ENCODE measurements at places on chromosomes 6 and 20.

DNA sequence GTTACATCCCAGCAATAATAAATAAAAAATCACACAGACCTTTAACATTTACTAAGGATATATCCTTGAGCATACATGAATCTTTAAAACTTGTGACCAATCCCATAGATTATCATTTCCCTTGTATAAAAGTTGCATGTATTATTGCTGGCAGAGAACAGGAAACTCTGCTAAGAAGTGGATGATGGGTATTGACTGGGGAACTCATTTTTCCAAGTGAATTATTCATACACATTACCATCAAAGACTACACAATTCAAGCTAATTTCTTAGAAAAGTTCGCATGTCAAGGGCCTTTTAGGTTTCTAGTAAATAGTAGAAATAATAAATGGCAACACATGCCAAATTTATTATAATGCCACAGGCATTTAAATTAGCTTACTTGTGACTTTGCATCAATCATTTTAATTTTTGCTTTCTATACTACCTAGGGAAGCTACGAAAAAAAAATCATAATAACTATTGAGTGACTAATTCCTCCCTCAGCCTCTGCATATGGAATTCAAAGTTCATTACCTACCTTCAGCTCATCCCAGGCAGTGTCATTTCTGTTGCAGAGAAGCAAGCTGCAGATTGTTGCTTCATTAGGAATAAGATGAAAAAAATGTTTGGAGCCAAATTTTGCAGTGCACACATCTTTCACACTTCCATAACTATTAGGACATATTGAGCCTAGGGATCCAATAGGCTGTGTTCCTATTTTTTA, 25.8 kb downstream of the MKKS start:
- no peak for DNase-seq

- no peak for DNase-seq
Observed at GRCh38 chr6:40290816-40291215, 296.3 kb downstream of the LRFN2 start.

DNA sequence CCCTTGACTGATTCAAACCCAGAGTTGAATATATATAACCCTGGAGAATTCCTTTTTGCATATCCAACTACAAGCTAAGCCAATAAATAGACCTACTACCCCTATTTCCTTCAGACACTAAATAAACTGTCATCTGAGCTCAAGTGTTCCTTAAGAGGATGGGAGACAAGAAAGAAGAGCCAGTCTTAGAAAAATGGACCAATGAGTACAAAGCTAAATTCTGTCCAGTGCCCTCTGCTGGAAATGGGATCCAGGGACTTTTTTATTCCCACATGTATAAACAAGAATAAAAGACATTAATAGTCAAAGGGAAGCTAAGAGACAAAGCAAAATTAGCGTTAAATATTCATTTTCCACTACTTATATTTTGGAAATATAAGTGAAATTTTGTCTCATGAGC, 4.8 kb downstream of the PPP1R10 start:
- DNase-seq = no peak

DNA sequence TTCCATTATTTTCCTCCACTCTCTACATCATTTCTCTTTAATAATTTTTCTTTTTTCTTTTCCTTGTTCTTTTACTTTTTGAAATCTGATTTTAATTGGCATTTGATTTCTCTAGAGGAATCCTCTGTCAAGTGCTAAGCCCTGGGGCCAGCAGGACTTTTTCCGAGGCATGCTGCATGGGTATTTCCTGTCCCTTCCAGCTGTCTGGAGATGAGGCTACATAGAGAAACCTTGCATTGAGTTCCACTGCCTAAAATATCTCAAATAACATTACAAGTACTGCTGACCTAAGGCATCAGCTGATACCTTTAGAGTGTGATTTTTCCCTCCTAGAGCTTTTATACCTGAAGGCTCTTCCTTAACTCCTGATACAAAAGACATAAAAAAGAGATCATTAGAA, 6.2 kb downstream of the RNF217 start:
- DNase-seq = no peak

GRCh38 chr6:118288355-118289124, 259.6 kb upstream of the PLN start:
- DNase-seq = no peak

GRCh38 chr6:116254297-116255056, 602 bp upstream of the TSPYL4 start:
- DNase-seq = no peak

DNA sequence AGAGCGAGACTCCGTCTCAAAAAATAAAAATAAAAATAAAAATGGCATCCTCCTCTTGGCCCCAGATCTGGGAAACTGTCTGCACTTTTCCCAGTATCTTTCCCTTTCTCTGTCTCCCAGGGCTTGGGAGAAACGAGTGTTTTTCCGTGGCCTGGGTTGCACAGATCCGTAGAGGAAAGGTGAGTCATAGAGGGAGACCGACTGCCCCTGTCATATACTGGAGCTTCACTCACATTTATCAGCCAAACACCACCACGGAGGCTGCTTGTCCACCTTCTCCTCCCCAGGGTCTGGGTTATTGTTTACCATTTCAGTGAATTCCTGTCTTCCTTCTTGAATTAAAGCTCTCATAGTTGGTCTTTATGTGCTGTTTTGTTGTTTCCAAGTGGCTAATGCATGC, 31.9 kb upstream of the EIF2S2 start:
- no peak for DNase-seq

DNA sequence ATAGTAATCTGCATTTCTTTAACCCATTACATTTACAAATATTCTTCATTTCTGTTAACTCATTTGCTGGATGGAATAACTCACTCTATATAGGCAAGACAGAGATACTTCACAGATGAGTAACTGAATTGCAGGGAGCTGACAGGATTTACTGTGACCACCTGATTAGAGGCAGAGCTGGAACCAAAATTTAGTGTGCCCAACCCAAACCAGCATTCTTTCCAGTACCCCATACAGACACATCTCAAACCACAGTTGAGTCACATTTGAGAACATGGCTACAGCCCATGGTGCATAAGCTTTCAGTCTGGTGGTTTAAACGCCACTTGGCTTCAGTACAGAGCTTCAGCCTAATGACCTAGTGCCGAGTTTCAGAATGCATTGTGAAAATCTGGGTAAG, 138.4 kb upstream of the TENT5A start:
- no peak for DNase-seq

DNA sequence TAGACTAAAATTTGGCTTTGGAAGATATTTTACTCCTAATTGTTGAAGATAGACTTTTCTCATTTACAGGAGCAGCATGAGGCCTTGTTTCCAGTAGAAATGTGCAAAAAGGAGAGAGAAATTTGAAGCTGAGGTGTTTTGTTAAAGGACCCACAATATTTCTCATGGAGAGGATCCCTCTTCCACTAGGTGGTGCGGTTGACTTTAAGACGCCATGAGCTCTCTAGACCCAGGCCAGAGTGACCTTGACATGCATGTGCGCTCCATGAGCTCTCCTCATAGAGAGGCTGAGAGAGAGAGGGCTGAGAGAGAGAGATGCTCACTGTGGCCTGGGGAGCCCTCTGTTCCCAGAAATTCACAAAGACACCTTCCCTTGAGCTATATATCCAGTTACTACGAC, 861.2 kb upstream of the EYS start:
- DNase-seq = no peak

- no peak for DNase-seq
Observed at GRCh38 chr20:3128275-3128984, 31.2 kb downstream of the FASTKD5 start.

DNA sequence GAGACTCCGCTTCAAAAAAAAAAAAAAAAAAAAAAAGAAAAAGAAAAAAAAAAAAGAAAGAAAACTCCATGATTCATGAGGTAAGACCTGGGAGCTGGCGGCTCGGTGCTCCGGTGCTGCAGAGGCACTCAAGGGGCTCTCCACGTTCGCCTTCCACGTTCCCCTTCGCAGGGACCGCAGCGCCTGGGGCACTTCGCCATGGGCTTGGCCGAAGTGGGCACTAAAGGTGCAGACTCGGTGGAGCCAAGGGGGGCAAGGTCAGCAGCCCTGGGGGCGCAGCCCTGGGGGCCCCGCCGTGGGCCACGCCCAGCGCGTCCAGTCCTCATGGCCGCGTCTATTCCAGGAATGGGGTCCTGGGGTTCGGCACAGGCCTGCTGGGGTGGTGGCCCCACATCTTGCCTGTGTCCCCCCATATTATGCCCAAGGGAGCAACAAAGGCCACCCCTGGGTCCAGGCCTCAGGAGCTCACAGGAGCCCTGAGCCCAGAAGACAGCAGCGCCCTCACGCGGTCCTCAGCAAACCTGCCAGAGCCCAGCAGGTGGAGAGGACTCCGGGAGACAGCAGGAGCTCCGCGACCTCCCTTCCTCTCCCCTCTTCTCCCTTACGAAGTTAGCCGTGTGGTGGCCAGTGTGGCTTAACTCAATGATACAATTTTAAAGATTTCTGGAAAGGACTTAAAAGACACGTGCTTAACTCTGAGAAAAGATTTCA, 21.9 kb downstream of the ZBTB46 start:
- no peak for DNase-seq

- DNase-seq = no peak
Observed at GRCh38 chr20:45823949-45824835, 2.9 kb downstream of the TNNC2 start.

- no peak for DNase-seq
Observed at GRCh38 chr6:53691667-53692133, 26.1 kb upstream of the KLHL31 start.

DNA sequence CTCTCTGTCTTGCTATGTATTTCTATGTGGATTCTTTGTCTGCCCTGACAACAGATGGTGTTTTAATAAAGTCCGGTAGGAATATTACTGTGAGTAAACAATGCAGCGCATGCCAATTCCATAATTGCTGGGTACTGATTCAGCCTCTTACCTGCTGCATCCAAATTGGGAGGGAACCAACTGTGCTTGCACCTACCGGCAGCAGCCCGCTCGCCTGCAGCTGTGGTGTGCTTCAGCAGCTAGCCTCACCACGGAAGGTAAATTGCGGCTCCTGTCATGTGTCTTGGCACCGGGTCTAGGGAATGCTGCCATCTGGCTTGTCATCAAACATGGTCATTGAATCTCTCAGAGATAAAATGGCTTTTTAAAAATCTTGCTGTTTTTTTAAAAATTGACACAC, 704.8 kb upstream of the SLC35B3 start:
- DNase-seq = no peak

- no peak for DNase-seq
Observed at GRCh38 chr20:20395903-20396568, 28.1 kb downstream of the INSM1 start.

- DNase-seq = no peak
Observed at GRCh38 chr6:142400495-142400894, 98.7 kb downstream of the ADGRG6 start.

GRCh38 chr20:5967469-5967868, 17.0 kb downstream of the MCM8 start:
- no peak for DNase-seq

DNA sequence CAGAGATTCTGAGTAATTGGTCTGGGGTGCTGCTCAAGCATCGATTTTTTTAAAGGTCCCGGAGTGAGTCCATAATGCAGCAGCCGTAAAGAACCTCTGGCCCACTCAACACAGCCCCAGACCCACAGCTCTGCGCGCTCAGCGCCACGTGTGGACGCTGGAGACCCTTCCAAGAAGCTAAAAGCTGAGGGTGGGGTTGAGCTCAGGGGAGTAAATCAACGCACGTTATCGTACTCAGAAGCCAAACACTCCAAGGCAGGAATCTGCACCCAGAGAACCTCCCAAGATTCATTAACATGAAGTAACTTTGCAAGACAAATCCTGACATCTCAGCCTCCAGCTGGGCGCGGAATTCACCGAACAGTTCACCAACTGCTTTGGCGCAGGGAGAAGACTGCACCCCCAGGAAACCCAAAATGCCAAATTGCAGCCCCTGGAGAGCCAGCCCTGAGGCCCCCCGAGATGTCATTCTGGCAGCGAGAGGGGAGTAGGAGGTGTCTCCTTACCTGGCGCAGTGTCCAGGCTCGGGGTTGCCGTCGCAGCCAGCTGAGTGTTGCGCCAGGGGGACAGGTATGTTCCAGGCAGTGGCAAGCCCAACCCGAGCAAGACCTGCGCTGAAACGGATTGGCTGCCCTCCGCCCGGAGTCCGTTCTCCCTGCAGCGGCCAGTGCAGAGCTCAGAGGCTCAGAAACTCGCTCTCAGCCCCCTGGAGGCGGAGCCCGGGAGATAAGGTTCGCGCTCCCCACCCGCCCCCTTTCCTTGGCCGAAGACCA, at the start of gene COL21A1:
COL21A1 (minus strand) TSS at position 700 of the 773 bp plus-strand sequence. CDS start 64,962 bp downstream, outside the sequence.
- DNase-seq = no peak

DNA sequence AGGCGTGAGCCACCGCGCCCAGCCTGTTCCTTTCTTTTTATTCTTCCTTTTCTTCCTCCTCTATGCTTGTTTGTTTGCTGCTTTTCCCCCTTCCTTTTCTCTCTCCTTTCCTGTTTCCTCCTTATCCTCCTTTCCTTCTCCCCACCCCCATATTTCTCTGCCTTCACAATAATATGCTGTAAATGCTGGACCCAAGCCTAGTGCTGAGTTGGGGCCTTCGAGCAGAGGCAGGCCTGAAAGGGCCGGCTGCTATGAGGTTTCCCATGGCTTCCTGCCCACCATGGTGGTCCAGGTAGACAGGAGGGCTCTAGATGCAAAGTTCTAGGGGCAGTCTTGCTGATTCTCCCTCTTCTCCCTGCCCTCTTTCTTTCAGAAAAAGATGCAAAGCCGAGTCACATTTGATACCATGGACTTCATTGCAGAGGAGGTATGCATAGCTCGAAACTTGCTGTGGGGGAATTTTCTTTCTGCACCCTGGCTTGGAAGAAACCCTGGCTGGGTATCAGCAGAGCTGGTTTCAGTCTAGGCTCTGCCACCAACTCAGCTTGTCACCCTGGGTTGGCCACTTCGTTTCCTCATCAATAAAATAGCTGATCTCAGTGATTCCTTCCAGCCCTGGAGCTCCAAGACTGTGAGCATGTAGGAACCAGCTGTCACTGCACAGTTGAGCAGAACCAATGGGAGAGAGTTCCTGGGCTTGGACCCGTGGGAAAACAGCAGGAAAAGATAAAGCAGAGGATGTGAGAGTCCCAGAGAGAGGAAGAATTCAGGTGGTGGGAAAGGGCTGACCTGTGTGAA, 7.4 kb downstream of the CNBD2 start:
- DNase-seq = no peak

GRCh38 chr6:66808771-66809170, 1101.7 kb upstream of the EYS start:
- DNase-seq = no peak

GRCh38 chr6:24823185-24823584, 24.5 kb upstream of the ARMH2 start:
- DNase-seq = no peak

- peak; percentile 46 for DNase-seq
Observed at GRCh38 chr20:50688256-50688975, 2.9 kb downstream of the RIPOR3 start.

DNA sequence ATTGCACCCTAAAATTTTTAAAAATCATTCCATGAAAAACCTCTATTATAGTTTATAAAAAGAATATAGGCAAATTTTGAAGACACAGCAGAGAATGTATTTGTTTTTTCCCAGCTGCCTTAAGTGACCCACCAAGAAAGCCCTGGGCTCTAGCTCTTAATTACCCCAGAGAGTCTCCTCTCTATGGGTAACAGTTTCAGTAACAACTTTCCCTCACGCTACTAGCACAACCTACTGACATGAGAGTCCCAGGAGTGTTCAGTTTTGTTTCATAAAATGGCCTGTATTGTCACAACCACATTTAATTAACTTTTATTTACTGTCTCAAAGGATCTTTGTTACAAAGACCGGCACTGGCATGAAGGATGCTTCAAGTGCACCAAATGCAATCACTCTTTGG, 41.5 kb downstream of the FHL5 start:
- DNase-seq = no peak

- no peak for DNase-seq
Observed at GRCh38 chr20:52847731-52848359, 124.3 kb upstream of the TSHZ2 start.

- no peak for DNase-seq
Observed at GRCh38 chr20:13295637-13296036, 74.6 kb downstream of the ISM1 start.

Measured in natural killer cell treated with Interleukin-12 subunit alpha and Interleukin-12 subunit beta and Interleukin-15 and Interleukin-18, amount 100 ng/mL, for 72 hours (primary cell).